ENCODE measurements at places on chromosomes 5 and 9.

- DNase-seq = no peak
Measured at GRCh38 chr9:18338042-18338441, 135.9 kb upstream of the ADAMTSL1 start.

DNA sequence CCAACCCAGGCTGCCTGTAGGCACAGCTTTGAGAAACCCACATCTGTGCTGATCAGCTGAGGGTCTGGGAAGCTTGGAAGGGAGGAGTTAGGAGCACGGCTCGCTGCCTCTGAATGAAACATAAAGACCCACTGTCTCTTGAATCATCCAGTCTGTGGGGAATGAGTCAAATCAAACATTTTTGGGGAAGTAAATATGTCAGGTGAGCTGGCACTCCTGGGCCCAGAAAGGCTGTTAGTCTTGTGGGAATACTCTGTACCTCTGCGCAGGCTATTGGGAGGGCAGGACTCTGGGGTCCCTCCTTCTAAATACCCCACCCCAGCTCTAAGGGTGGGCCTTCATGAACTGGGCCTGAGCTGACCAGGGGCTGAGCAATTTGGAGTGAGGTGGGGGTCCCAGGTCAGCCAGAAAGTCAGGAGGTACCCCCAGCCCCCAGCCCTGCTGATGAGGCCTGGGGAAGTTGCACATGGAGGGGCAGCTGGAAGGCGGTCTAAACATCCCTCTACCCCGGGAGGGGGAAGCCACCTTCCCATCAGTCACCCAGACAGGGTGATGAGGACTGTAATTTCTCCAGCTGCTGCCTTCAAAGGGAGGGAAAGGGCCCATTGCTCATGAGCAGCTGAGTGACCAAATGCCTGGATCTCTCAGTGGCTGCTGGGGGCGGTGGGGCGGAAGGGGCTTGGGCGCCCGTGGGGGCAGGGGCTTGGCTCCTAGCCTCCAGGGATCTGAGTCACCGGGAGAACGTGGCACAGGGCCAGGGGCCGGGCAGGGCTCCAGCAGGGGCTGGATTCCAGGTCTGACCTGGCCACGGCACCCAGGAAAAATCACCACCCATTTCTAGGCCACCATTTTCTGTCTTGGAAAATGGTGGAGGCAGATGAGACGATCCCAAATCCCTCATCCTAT lies 10.8 kb downstream of the FIBCD1 start:
- DNase-seq = no peak

DNA sequence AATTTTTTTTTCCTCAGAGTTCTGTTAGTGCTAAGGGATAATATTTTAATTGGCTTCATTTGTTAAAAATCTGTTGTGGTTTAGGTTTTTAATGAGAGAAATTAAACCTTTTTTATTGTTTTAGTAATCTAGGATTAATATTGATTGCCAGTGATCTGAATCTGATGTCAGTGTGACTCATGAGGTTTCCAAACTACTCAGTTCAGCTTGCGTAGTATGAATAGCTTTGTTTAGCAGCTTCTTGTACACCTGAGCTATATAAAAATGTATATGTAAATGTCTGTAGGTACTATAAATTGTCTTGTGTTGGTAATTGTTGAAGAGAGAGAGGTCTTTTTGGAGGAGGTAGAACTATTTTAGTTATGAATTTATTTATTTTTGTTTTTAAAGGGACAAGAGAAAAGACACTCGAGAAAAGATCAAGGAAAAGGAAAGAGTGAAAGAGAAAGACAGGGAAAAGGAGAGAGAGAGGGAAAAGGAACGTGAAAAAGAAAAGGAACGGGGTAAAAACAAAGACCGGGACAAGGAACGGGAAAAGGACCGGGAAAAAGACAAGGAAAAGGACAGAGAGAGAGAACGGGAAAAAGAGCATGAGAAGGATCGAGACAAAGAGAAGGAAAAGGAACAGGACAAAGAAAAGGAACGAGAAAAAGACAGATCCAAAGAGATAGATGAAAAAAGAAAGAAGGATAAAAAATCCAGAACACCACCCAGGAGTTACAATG lies 26.3 kb downstream of the SREK1 start:
- no peak for DNase-seq

- DNase-seq = no peak
Measured at GRCh38 chr5:135986401-135986800, 31.6 kb upstream of the LECT2 start.

- no peak for DNase-seq
Measured at GRCh38 chr5:170632266-170632984, 128.6 kb downstream of the KCNIP1 start.

GRCh38 chr5:36311956-36312355 lies 10.3 kb upstream of the RANBP3L start:
- no peak for DNase-seq

DNA sequence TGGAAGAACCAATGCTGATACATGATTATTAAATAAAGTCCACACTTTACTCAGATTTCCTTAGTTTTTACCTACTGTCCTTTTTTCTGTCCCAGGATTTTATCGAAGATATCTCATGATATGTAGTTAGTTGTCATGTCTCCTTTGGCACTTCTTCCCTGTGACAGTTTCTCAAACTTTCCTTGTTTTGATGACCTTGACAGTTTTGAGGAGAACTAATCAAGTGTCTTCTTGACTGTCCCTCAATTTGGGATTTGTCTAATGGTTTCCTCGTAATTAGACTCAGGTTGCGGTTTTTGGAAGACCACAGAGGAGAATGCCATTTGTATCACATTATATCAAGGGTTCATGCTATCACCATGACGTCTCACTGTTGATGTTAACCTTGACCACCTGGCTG lies 483.1 kb upstream of the ZNF608 start:
- no peak for DNase-seq

GRCh38 chr9:28365728-28366127 lies 792.4 kb upstream of the C9orf72 start:
- no peak for DNase-seq

DNA sequence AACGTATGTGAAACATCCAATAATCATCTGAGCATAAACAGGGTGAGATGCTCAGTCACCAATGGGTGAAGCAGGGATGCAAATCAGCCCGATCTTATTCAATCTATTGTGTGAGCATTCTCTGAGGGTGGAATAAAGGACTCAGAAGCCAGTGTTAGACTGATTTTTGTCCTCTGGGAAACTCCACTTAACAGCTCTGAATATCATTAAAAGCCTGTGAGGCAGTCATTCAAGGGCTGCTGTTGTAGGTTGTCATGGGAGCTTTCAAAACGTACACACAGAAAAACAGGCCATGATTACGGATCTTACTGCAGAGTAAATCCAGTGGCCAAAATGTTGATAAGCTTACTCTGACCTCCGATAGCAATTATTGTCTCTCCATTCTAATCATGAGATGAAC lies 266.5 kb upstream of the EFNA5 start:
- DNase-seq = no peak

GRCh38 chr5:124408738-124409453 lies 337.5 kb downstream of the ZNF608 start:
- no peak for DNase-seq

GRCh38 chr5:6943197-6944112 lies 230.2 kb downstream of the TENT4A start:
- no peak for DNase-seq
